Activated CD8-positive, alpha-beta memory T cell treated with anti-CD3 and anti-CD28 coated beads for 48 hours (primary cell): ENCODE measurements at places on chromosomes 2 and 18.

DNA sequence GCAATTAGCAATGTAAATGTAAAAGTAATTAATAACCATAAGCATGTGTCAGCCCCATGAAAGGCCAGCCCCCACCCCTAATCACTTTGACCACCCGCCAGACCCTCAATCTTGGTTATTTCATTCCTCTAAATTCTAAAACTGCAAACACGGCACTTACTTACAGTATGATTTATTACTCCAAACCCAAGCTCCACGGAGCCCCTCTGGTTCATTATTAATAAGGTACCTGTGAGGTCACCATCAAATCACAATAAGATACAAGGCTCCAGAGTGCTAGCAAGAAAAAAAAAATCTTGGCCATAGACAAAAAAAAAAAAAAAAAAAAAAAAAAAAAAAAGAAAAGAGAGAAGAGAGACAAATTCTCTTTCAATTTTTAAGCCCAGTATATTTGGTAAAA, 879.5 kb downstream of the TDRD15 start:
- DNase-seq: no peak

GRCh38 chr2:634636-635388, 42.4 kb downstream of the TMEM18 start:
- no peak for DNase-seq

DNA sequence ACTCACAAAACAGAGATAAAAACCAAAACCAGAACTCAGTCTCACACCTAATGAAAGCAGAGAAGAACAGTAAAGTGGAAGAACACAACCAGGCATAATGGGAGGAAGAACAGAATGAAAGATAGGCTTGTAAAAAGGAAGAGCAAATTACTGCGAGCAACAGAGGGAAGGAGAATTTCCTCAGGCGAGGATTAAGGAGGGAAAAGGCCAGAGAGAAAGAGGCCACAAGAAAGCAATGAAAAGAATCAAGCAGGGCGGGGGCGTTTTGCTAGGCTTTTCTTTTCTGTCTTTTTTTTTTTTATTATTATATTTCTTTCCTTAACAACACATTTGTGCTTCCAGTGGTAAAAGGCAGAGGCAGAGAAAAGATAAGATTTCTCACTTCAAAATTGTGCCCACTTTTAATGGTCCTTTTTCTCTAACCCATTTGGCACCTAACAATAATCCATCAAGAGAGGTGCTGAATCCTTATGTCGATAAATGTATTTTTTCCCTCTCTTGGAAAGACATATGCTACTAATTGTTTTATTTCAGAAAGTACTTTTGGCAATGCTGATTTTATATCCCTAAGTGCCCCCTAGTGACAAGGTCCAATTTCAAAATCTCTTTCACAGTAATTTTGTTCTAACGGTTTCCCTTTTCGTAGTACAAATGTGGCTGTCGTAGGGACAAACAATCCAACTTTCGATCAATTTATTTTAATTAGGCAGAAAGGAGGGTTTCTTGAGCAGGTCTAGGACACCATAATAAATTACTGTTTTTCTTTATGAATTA, 138.7 kb upstream of the AQP4 start:
- DNase-seq: no peak

GRCh38 chr2:204325468-204325867, 219.8 kb upstream of the PARD3B start:
- peak; percentile 6 for DNase-seq

DNA sequence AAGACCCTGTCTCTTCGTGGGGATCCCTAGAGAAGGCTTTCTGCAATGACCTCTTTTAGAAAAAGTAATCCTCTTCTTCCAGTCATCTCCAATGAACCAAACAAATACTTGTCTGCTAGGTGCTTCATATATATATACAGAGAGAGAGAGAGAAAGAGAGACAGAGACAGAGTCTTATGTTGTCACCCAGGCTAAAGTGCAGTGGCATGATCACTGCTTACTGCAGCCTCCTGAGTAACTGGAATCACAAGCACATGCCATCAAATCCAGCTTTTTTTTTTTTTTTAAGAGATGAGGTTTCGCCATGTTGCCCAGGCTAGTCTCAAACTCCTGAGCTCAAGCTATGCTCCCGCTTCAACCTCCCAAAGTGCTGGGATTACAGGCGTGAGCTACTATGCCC, 18.6 kb upstream of the PKDCC start:
- no peak for DNase-seq

DNA sequence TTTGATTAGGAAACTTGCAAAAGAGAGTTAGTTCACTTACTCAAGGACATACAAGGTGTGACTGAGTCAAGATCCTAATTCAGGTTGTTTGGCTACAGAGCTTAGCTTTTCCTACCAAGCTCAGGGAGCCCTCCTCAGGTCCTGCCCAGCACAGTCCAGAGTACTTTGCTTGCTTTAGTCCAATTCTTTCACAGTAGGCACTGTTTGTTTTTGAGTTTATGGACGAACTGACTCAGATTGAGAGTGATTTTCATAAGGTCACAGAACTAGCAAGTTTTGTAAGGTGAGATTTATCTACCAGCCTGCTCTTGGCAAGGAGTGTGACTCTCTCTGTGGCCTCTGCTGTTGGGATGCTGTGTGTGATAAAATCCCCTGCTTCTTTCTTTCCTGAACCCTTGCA, 310.5 kb downstream of the PTPRM start:
- no peak for DNase-seq

DNA sequence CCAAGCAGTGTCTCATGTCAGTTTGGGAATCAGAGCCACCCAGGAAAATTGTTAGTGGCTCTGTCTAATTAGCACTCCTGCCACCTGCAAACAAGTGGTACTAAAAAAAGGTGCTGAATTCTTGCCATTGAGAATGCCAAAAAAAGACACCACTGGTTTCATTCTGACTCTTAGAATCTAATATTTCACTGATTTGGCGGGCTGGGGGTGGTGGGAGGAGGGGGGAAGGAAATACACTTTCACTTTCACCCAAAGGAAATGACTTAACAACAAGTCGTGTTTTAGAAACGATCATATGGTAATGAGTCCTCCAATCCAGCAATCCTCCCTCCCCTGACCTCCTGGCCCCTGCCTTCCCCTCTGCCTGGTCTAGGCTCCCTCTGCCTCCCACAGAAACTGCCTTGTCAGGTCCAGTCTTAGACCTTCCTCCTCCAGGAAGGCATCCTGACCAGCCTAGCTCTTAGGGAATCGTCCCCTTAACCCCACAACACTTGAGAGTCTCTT, 4.4 kb upstream of the KLHL29 start:
- no peak for DNase-seq

DNA sequence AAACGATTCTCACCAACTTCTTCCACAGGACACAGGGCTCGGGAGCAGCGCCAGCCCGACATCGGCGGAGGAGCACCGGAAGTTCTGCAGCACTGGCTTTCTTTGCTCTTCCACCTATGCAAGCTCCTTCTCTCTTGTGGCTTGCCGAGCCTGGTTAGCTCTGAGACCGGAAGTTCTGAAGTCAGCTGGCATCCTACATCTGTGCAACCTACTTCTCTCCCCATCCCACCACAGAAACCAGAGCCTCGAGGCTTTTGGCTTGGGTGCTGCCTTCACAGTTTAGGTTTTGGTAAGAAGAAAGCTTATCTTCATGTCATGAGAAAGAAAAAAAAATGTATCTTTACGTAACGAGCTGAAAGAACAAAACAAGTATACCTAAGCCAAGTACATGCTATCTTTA, 111.7 kb downstream of the ANKRD44 start:
- peak; percentile 66 for DNase-seq

DNA sequence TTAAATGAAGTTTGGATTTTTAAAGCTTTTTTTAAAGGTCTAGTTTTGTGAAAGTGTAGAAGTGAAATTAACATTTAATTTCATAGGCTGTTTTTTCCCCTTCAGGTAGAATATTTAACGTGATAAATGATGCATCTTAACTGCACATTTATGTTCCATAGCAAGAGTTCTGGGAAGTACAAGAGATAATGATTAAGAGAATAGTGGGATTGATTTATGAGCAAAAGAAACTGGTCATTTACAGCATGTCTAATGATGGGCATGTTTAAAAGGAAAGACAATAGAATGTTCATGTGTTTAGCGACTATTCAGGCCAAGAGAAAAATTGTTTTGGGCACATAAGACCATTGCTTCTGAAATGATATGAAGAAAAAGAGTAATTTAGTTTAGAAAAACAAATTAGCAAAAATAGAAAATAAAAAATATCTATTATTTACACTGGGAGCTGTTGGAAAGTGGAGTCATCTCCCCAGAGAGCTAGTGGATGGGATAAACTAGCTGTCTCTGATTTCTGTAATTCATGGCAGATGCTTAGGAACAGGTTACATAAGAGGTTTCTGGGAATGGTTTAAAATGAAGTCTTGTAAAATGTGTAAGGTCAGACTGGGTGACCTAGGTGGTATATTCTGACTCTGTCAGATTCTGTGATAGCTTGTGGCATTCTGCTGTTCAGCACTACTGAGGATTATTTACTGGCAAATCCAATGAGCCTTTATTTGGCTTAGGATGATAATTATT, 60.7 kb downstream of the WDR7 start:
- DNase-seq: no peak

- DNase-seq: no peak
Observed at GRCh38 chr18:35131387-35132020, 90.3 kb downstream of the MAPRE2 start.

DNA sequence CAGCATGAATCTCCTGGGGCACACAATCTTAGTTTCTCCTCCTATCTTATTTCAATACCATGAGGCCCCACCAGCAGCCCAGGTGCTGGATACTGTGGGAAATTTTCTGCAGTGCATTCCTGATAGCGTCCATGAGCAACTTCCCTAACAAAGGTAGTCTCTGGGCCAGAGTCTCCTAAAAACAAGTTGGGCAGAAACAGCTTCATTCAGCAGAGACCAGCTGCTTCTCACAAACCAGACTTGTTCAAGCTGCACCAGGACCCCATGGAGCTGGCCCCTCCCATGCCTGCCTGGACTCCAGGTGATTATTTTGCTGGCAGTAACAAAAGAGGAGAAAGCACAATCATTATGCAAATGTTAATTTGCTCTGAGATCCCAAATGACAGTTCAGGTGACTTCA, 31.4 kb downstream of the MYO5B start:
- no peak for DNase-seq

GRCh38 chr2:51553476-51553875, 521.5 kb upstream of the NRXN1 start:
- no peak for DNase-seq

DNA sequence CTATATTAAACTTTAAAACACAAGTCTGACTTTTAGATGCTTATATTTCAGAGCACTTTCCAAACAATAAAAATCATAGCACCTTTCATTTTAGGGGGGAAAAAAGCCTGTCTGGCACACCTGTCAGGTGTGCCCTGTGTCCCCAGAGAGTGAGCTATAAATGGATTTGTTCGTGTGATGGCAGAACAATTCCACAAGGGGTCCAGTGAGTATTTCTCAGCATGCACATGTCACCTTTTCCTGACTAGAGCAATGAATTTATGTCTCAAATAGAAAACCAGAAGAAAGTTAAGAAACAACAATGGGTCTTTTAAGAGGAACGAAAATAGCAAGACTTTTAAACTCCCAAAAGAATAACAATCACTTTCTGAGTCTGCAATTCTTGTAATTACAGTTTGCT, 55.9 kb downstream of the ACVR1C start:
- no peak for DNase-seq

DNA sequence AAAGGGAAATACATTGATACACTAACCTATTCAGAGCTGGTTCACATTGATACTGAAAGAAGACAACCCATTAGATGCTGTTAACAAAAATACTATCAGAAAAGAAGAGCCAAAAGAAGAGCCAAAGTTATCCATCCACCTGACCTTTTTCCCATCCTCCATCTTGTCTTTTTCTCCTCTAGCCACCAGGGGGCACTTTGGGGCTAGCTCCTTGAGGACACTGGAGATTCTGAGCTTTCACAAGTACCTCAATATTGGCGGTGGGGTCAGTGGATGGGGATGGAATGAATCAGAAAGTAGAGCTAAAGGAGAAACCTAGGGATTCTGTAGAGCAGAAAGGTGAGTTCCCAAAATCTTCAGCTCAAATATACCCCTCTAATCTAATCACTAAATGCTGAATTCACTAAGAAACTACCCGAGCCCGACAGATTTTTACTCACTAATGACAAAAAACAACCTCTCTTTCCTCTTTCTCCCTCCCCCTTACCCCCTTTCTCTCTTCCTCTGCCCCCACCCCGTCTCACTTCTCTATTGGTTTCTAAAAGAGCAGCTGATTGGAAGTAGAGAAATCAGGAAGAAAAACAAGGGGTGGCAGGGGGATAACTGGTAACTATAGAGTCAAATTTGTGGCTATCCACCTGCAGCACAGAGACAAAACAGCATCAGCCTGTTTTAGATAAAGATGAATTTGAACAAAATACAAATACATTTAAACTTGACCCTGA, 203.3 kb downstream of the TCF4 start:
- no peak for DNase-seq

- no peak for DNase-seq
Observed at GRCh38 chr2:69939722-69940121, 21.7 kb downstream of the ASPRV1 start.

DNA sequence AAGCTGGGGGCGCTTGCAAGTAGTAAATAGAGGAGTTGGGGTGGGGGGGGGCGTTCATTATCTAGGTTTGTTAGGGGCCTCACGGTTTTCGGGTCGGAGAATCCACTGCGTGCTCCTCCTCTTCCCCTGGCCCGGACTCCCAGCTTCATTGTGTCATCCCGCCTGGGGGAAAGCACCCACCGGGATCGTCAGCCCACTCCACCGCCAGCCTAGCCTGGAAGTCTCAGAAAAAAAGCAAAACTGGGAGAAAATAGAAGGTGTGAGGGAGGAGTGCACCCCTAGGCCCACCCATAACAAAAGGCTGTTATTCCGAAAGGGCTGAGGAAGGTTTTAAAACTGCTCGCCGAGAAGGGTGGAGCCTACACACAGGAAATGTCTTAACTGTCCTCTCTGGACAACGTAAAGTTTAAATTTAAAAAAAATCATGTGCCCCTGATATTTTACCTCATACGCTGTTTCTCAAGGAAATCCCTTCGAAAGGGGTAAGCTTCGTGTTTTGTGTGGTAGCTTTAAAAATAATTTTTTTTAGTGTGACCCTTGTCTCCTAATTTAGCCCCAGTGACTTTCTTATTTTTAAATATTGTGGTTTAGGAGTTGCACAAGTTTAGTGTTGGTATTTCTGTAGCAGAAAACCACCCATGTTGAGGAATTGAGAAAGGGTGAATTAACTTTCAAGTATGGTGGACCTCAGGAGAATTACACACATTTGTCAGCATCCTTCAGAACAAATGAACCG, 104.2 kb downstream of the SPTBN1 start:
- no peak for DNase-seq
